ENCODE measurements at places on chromosomes 5 and 9. TPM values are rescaled to one million over a fixed set of nuclear protein-coding genes. Genes with fewer than 3 reads are reported as not detected.

DNA sequence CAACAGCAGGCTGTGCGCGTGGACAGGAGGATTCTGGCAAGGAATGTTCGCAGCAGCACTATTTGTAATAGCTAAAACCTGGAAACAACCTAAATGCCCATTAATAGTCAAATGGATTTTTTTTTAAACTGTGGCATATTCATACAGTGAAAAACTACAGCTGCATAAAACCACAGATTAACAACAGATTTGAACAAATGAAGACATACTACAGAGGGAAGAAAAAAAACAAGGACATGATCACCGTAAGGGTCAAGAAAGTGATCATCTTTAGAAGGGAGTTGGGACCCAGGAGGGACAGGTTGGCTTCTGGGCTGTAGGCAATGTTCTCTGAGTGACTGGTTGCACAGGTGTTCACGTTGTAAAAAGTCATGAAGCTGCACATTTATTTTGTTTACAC is 1.2 kb upstream of the TMOD1 start:
- DNase-seq = no peak

GRCh38 chr5:151820903-151821302 is 49.1 kb downstream of the G3BP1 start:
- DNase-seq = no peak

GRCh38 chr5:136242136-136242535 is 49.2 kb upstream of the SMIM32 start:
- no peak for DNase-seq

- no peak for DNase-seq
Measured at GRCh38 chr9:29548436-29548835, 1975.2 kb upstream of the C9orf72 start.

- DNase-seq = no peak
Measured at GRCh38 chr5:79963261-79964061, 27.6 kb downstream of the MTX3 start.

PTPRD gene
- 6.1 TPM for total RNA-seq

TPM2 gene
- 1,217 TPM for total RNA-seq

TRPM6 gene
- total RNA-seq = 0.32 TPM

DNA sequence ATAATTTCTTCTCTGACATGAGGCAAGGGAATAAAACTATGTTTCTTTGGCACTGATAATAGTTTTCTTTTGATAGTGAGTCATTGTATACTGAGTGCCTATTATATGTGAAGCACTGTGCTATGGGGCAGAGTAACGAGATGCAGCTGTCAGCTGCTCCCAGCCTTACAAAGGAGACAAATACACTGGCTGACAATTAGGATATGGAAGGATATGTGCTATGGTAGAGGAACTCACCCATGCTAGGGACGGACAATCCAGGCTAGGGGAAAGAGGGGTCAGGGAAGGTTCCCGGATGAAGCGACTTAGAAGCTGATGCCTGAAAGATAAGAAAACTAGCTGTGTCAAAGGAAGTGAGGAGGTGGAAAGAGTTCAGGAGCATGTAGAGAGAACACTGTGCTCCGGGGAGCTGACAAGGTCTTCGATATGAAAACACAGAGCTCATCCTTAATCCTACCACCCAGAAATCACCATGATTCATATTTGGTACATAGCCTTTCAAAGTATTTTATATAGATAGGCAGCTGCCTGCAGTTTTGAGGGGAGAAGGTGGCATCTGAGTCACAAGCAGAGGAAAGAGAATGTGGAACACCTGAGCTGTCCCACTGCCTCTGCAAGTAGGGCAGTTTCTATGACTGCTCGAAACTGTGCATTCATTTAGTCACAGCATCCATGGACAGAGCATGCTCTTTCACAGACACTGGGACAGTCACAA is 12.1 kb downstream of the BSPRY start:
- no peak for DNase-seq

DNA sequence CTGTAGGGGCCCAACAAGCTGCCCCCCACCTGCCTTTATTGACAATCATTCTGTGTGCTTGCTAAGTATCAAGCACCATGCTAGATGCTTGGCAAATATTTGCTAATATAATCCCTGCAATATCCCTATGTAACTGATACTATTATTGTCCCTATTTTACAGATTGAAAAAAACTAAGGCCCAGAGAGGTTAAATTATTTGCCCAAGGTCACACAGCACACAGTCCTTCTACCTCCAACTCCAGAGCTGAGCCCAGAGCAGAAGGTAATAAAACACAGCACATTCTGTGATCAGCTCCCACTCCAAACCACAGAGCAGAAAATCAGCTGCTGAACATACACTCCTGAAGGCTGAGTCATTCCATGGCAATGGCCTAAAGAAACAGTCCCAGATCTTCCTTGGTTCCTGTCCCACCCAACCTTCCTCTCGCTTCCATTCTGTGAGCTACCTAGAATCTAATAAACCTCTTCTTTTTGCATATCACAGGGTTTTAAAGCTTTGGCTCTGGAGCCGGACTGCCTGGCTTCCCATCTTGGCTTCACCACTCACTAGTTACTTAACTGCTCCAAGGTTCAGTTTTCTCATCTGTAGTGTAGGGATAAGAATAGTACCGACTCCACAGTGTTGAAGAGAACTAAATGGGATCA is 66.7 kb upstream of the ADRA1B start:
- DNase-seq = no peak

All from left ventricle myocardium superior (tissue), 1 donor.